ENCODE measurements at places on chromosomes 12 and 14.

GRCh38 chr12:9669019-9669326 lies 540 bp upstream of the CLEC2D start:
- DNase-seq, result no peak

DNA sequence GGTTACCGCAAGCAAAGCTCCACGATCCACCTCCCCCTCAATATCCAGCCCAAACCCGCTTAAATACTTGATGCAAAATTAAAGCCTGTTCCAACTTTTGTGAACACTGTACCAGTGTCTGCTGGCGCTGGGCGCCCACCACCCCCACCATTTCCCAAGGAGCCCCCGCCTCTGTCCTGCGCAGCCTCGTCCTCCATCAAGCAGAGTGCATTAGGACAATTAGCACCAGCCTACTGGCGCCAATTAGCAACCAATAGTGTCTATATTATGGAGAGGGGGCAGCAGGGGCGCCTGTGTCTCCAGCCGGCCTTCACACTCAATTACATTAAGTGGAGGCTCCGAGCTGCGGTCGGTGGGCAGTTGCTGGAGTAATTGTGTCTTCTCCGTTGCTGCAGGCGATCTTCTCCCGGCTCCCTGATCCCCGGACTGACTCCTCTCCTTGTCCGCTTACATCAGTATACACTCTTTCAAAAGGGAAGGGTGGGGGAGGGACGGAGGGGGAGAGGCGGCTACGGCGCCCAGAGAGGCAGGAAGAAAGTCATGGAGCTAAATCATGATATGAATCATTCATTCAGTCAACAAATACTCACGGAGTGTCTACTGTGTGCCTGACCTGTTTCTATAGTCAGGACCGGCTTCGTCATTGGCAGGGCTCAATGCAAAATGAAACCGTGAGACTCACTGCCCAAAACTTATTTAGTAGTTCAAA lies 707.3 kb downstream of the MED13L start:
- DNase-seq, result peak; percentile 93

GRCh38 chr14:77323571-77323970 lies 2.7 kb downstream of the GSTZ1 start:
- DNase-seq, result no peak

- no peak for DNase-seq
These were observed 28.4 kb downstream of the ARL1 start for GRCh38 chr12:101379149-101379548.

GRCh38 chr12:54683398-54683797 lies 35.2 kb upstream of the DCD start:
- DNase-seq, result no peak

- no peak for DNase-seq
These were observed 30.4 kb upstream of the RNU6-7 start for GRCh38 chr14:32171469-32171868.

DNA sequence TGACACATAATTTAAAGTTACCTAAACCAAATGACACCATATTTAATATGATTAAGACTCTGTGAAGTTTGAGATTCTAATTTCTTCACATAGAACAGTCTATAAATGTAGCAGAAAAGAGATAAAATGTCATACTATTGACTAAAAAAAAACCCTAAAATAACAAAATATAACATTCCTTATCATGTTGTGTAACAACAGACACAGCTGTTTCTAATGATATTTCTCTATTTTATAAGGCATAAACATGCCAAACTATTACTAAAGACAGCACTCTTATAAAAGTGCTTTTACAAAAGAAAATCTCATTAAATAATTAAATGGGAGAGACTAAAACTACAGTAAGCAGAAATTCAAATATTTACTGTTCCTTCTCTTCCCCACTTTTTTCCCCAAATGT lies 49.4 kb downstream of the NOVA1 start:
- DNase-seq, result no peak

GRCh38 chr14:58639842-58640484 lies 2.2 kb downstream of the DACT1 start:
- peak; percentile 91 for DNase-seq

DNA sequence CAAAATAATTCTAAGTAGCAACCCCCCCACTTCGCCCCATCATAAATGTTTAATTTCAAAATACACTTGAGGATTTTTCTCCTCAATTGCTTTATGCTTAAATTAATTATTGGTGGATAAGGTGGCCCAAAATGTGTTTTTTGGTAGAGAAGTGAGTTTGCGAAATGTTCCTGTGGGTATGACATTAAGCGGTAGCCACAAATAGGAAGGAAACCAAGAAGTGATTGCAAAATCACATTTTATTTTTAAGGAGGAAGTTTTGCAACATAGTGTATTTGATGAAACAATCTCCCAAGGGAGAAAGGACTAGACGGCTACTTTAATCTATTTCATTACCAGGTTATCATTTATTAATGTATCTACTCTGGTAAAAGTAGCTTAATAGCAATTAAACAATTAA lies 25.5 kb downstream of the SLC25A3 start:
- no peak for DNase-seq

DNA sequence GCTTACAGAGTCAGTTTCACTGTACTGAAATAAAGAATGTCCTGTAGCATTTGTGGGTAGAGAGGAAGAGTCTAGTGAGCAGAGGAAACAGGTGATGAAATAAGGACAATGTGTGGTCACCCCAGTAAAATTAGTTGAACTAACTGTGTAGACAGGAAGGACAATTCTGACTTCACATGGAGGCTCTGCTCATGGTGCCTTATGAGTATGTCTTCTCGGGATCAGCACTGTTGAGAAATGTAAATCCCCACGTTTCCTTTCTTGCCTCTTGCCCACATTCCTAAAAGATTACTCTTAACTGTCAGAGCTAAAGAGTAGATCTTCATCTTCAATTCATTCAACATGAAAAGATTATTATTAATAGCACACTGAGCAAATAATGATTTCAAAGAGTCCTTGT lies 113.2 kb upstream of the FLRT2 start:
- DNase-seq, result no peak

- no peak for DNase-seq
These were observed 85.9 kb upstream of the ANO2 start for GRCh38 chr12:6031001-6031400.

DNA sequence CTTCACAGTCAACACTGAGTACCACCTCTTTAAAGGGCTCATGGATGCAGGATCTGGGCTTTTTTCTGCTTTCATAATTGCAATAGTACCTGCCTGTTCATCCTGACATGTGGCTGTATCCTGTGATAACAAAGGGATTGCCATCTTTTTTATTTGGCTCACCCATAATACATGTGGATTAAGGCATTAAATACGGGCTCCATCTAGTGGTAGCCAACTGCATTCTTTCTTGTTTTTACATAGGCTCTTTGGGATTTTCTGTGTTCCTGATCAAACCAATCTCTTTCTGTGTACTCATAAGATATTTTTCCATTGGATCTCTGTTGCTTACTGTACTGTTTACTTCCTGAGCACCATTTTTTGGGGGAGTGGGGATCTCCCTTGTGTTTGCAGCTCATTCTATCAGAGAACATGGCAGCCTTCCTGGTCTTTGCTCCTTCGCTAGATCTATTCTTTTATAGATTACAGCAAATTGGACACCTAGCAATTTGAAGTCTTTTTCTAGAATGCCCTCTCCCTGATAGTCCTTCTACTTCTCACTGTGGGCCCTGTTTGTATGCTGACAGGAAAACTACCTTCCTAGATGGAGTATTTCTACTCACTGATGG lies 723.4 kb upstream of the MDGA2 start:
- DNase-seq, result peak; percentile 80

DNA sequence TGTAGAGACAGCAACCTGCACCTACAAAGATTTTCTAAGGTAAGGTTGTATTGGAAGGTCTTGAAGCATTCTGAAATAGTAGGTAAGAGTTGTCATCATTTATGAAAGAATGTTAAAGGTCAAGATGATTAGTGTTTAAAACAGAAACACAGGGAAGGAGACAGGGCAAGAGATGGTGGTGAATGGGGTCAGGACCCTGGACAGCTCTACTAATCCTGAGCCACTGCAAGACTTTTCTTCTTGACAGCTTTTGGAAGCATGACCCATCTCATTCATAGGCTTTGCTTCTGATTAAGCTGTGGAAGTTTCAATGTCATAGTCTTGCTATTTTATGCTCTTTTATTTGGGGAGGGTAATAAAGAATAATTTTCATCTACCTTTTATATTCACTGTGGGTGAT lies 75.5 kb upstream of the CAND1 start:
- DNase-seq, result peak; percentile 73

- peak; percentile 82 for DNase-seq
These were observed 38.4 kb downstream of the GALNT16 start for GRCh38 chr14:69298131-69299071.

GRCh38 chr12:109983432-109984142 lies 12.6 kb downstream of the GIT2 start:
- no peak for DNase-seq

- DNase-seq, result no peak
These were observed 7.0 kb downstream of the SERPINA1 start for GRCh38 chr14:94381149-94382030.

DNA sequence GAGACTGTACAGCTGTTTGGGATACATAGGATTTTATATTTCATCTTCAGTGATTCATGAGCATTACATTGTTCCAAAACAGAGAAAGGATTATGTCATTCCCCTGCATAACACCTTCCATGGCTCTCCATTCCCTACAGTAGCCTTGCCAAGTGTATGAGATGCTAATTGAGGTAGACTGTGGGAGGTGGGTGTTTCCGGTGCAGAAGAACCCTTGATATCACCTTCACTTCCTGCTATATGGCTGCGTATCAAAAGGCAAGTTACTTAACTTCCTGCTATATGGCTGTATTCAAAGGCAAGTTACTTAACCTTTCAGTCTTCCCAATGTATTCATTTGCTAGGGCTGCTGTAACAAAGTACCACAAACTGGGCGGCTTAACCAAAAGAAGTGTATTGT lies 11.2 kb downstream of the FAR2 start:
- no peak for DNase-seq

- DNase-seq, result no peak
These were observed 98.7 kb upstream of the PDZRN4 start for GRCh38 chr12:41089438-41089837.

DNA sequence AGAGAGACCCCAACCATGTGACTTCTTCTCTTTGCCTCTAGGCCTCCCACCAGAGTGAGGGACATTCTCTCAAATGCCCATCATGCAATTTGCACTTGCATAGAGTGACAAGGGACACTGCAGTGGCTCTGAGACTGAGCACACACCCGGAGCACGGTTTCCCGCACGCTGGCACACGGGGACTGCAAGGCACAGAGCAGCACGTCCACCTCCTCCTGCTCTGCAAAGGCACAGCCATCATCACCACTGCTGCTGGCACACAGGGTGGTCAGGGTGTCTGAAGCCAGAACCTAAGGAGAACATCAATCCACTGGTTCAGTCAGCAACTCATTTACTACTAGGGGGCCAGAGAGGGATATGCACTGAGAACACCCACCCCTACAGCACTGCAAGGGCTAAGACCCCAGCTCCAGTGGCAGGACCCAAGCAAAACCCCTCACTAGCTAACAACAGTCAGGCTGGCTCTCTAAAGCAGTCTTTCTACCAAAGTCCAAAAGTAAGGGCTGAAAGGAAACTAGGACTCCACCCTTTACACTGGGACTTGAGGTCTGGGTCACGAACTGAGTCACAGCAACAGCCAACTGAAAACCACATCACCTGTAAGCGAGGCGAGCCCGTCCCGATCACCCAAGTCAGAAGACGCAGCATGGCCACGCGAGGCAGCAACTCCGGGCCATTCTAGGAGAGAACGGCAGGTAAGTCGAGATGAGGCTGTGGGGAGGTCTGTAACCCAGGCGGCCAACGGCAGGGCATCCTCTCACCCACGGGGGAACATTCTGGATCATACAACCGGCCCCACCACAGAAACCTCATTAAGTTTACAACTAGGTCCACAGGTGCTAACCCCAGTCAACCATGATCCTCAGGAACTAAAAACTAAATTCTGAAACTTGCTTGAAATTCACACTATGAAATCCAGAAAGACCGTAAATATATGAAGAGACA lies 37.9 kb downstream of the GCN1 start:
- no peak for DNase-seq

DNA sequence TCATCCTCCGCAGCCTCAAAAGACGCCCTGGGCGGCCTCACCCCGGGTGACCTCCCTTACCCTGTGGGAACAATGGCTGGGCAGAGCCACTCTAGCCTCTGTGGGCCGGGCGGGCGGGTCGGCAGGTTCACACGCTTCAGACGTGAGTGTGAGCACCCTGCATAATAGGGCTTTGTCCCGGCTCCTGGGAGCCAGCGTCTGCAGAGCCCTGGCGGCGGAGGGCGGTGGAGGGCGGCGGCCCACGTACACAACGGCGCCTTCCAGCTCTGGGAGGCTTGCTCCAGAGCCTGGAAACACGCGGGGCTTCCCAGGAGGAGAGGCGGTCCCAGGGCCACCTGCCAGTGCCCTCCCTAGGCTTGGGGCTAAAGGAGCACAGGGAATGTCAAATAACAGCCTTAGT lies 205.6 kb downstream of the BCL11B start:
- DNase-seq, result no peak

GRCh38 chr12:57250541-57250940 lies 446 bp downstream of the STAC3 start:
- no peak for DNase-seq

- DNase-seq, result no peak
These were observed 67.9 kb downstream of the TMEM30B start for GRCh38 chr14:61213191-61213621.

- peak; percentile 83 for DNase-seq
These were observed 89.2 kb downstream of the CFAP54 start for GRCh38 chr12:96578526-96579125.

- DNase-seq, result no peak
These were observed 14.4 kb upstream of the NTF3 start for GRCh38 chr12:5417500-5417899.

GRCh38 chr14:62017651-62018230 lies 255.5 kb downstream of the SNAPC1 start:
- no peak for DNase-seq
